CD8-positive, alpha-beta memory T cell (primary cell): ENCODE measurements at places on chromosomes 11 and 22.
A peak's percentile ranks its signal among the peaks of the same experiment; 100 is the strongest.

DNA sequence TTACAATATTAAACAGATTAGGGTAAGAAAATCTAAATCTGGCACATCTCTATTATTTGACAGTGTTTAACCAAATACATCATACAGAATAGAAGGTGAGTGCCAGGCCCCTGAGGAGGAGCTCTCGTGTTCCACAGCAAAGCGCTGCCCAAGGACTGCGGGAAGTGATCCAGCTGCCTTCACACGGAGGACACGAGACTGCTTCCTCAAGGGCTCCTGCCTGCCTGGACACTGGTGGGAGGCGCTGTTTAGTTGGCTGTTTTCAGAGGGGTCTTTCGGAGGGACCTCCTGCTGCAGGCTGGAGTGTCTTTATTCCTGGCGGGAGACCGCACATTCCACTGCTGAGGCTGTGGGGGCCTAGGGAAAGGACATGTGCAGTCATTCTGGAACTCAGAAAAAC is 71.1 kb downstream of the NCAPD3 start:
- DNase-seq, result no peak

DNA sequence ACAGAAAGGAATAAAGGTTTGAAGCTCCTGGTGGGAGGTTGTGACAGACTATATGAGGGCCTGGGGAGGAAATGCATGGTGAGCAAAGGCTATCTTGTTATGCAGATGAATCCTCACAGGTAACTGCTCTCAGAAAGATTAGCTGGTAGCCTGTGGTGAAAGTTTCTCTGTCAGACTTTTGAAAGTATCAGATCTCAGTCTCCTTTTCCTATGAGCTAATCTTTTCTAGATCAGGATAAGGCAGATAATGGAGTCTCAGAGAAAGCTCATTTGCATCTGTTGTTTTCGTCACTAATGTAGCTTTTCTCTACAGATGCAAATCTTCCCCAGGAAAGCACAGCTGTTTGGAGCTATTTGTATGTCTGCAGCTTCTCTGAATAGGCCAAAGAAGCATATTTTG is 21.0 kb upstream of the OR6X1 start:
- no peak for DNase-seq

DNA sequence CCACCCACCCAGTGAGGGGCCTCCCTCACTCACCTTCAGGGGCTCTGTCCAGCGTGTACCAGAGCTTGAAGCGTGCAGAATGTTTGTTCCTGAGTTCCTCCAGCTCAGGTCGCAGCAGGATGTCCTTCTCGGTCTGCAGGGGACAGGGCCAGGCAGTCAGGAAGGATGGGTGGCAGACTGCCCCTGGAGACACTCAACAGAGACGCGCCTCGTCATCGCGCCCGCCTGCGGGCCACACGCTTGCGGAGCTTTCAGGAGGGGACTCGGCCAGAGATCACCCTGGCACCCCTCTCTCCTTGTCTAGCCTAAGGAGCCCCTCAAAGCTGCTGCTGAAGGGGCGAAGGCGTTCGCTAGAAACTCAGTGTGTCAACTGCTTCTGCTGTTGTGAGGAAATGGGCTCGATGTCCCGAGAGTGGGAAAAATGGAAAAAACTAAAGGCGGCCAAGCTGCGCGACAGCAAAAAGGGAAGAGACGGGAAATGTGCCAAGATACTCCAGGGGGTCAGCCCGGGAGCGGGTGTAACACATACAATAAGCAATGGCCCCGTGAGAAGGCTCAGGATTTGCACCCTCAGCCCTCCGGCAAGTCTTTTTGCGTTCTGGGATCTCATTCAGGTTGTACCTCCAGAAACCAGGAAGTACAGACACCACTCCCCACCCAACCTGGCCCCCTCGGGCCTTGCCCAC is 9.2 kb upstream of the POLDIP3 start:
- DNase-seq, result no peak

DNA sequence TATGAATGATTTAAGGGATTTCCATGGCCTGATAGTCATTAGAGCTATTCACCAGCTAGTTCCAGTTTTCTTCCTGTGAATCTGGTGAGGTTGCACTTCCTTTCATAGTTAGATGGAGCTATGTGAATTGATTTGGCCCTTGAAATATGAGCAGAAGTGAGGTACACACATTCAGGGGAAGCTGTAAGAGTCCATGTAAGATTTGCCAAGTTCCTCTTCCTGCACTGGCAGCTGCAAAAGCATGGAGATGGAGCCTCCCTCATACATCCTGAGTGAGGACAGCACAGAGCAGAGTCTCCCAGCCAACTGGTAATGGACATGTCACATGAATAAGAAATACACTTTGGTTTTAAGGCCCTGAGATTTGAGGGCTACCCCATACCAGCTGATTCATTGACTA is 111.7 kb downstream of the CD44 start:
- DNase-seq, result no peak

- DNase-seq, result no peak
Observed at GRCh38 chr11:124825876-124826275, 25.7 kb upstream of the MSANTD2 start.

DNA sequence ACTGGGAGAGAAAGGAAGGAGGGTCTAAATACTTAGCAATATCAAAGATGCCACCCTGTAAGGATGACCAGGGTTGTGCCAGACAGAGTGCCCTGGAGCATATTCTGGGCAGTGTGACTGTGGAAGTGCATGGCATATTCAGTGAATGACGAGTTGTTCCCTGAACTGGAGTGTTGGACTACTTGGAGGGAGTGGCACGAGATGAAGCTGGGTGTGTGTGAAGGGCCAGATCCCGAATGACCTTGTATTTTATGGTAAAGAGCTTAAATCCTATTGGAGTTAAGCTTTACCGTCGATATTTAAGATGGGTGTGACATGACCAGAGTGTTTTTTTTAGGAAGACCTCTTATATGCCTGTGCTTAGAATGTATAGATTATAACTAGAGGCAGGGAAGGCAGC is 48.8 kb downstream of the STIM1 start:
- no peak for DNase-seq

- no peak for DNase-seq
Observed at GRCh38 chr22:49366437-49366836, 461.2 kb downstream of the BRD1 start.

- DNase-seq, result no peak
Observed at GRCh38 chr11:60867871-60868681, 734 bp downstream of the ZP1 start.

DNA sequence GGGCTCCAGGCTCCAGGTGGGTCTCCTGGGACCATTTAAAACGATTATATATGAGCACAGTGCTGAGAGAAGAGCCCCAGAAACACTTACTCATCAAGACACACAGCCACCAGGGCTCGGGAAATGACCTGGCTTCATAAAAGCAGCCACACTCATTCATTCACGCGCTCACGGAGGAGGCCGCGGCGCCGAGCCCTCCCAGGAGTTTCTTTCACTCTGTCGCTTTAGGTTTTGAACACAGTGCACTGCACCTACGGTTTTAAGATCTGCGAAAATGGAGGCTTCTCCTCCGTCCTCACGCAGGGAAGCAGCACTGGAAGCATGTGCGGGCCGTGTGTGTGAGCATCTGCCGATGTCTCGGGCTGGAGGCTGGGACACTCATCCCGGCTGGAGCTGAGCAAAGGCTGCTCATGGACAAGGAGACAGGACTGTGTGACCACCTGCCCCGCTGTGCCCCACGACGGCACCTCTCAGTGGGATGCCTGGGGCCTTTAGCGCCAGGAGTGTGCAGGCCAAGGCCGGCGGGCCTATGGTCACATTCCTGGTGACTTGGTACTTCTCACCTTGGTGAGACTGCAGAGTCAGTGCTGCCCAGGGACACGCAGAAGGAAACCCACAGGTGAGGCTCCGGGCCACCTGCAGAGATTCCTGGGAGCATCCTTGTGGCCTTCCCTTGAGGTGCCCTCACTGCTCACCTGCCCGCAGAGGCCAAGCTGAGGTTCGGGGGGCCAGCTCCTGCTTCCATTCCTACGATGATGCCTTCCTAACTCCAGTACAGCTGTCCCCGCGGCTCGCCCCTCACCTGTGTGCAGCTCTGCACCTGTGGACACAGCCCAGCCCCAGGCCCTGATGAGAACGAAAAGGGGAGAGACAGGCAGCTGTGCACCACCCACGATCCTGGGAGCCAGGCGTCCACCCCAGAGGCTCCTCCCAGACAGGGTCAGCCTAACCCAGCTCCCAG is 872.0 kb downstream of the BRD1 start:
- DNase-seq, result no peak

DNA sequence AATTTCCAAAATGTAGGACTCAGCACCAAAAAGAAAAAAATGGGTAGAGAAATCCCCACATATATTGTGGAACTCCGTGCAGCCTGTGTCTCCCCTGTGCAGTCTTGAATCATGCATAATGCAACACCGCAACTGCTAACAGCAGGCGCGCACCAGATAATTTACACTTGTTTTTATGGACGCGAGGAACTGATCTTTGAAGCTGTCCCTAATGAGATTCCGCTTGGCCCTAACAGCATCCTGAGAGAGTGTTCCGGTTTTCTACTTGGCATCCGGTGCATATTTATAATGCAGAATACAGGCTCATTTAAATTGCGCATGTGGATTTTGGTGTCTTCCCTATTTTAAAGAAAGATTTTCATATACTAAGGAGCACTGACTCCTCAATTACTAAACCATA is 21.1 kb downstream of the MPPED2 start:
- DNase-seq, result no peak

DNA sequence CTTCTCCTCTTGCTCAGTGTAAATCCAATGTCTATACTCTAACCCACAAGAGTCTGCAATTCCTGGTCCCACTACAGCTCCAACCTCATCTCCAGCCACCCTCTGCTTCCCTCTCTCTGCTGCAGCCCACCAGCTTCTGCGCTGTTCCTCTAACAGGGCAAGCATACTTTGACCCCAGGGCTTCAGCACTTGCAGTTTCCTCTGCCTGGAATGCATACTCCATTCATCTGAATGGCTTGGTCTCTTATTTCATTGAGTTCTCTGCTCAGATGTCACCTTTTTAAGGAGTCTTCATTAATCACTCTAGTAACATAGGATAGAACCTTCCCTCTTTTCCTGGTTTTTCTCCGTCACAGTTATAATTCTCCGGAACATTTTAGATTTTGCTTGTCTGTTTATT is 141.6 kb downstream of the BUD13 start:
- DNase-seq, result no peak

GRCh38 chr22:44181912-44182587 is 1.3 kb downstream of the PARVG start:
- peak; percentile 8 for DNase-seq

- DNase-seq, result no peak
Observed at GRCh38 chr22:36022162-36022561, 6.5 kb downstream of the RBFOX2 start.

- DNase-seq, result no peak
Observed at GRCh38 chr11:16448123-16448717, 91.9 kb upstream of the SOX6 start.

- DNase-seq, result no peak
Observed at GRCh38 chr11:120285256-120285655, 39.8 kb upstream of the TLCD5 start.

- no peak for DNase-seq
Observed at GRCh38 chr11:34953955-34954354, 37.5 kb downstream of the PDHX start.

- no peak for DNase-seq
Observed at GRCh38 chr22:50015451-50016307, 3.1 kb upstream of the IL17REL start.

DNA sequence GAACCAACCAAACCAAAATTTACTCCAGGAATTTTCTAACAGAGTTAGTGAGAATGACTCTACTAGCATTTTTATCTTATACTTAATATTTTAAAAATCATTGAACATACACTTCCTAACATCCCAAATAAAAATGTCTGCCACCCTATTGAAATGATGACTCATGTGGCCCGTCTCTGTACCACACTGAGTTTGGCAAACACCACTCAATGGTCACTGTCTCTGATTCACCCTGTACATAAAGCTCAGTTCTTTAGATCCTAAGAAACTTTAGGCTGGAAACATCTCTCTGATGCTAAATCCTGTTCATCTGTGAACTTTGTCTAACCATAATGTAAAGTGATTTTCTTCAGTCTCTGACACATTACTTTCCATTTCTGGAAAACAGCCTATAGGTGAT is 182.0 kb downstream of the CWF19L2 start:
- DNase-seq, result no peak

DNA sequence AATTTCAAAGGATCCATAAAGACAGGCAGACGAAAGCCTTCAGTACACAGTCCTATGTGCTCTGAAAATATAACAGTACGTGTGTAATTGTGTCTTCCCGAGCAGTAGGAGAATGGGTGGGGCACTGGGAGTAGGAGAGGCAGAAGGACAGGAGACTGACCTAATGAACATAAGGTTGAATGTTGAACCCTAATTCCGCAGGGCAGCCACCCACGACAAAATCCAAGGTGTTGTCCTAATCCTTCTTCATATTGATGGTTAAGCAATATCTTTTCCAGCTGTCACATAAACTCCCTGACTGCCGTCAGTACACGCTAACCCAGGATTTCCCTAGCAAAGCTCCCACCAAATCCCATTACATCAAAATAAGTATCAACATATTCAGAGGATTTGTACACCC is 34.5 kb downstream of the SPATA19 start:
- DNase-seq, result no peak

GRCh38 chr11:118622376-118623268 is 15.2 kb downstream of the PHLDB1 start:
- no peak for DNase-seq

GRCh38 chr11:133816146-133816870 is 29.0 kb downstream of the SPATA19 start:
- DNase-seq, result no peak

GRCh38 chr11:46438211-46438610 is 46.6 kb upstream of the CHRM4 start:
- no peak for DNase-seq

GRCh38 chr11:819129-819931 is 616 bp downstream of the PNPLA2 start:
- peak; percentile 92 for DNase-seq

GRCh38 chr11:32890843-32891656 is 1.6 kb upstream of the QSER1 start:
- DNase-seq, result no peak

- no peak for DNase-seq
Observed at GRCh38 chr11:37841016-37841415, 1243.0 kb upstream of the RAG2 start.

DNA sequence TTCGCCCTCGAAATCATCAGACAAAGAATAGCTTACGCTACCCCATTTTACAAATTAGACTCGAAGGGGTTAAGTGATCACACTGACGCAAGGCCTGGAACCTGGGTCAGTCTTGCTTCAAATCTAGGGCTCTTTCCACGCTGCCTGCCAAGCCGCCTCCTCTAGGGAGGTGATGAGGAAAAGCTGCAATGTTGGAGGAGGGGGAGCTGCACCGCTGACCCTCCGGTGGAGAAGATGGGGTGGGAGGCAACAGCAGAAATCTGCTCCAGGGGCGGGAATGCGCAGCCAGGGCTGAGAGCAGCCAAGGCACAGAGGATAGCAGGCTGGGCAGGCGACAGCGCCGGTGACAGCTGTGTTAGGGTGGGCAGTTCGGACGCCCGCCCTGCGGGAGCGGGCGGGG is 595 bp downstream of the SYVN1 start:
- DNase-seq, result no peak

- no peak for DNase-seq
Observed at GRCh38 chr11:111843661-111844060, 27.7 kb downstream of the ALG9 start.

GRCh38 chr11:23112987-23113886 is 253.0 kb upstream of the CCDC179 start:
- DNase-seq, result no peak
